ENCODE measurements at places on chromosomes 11 and 22. TPM values are rescaled to one million over a fixed set of nuclear protein-coding genes. Genes with fewer than 3 reads are reported as not detected.

The CYP2D6 gene
- total RNA-seq, result 1.5 TPM

The CRYBB1 gene
- total RNA-seq, result not detected

The TESMIN gene
- 4.9 TPM for total RNA-seq

GRCh38 chr11:35077709-35078469 lies 61.1 kb upstream of the CD44 start:
- peaks cover 3% of the 10 kb centered on the region for H3K36me3 ChIP-seq
- peak overlapping the region; percentile 92 for H3K27ac ChIP-seq
- no peaks in the 10 kb centered on the region for H3K27me3 ChIP-seq
- peak; percentile 77 for DNase-seq
- H3K4me3 ChIP-seq, result peak overlapping the region; percentile 18

GRCh38 chr11:123062892-123063825 lies 1.2 kb upstream of the HSPA8 start:
- peaks cover 26% of the 10 kb centered on the region for H3K4me1 ChIP-seq
- no peaks in the 10 kb centered on the region for H3K27me3 ChIP-seq
- peak overlapping the region; percentile 97 for H3K4me3 ChIP-seq
- H3K27ac ChIP-seq, result peak overlapping the region; percentile 99
- peaks cover 53% of the 10 kb centered on the region for H3K36me3 ChIP-seq

GRCh38 chr11:104043678-104044239 lies 7.3 kb downstream of the DDI1 start:
- no peak for DNase-seq
- no peak overlapping the region for H3K4me3 ChIP-seq
- no peaks in the 10 kb centered on the region for H3K36me3 ChIP-seq

DNA sequence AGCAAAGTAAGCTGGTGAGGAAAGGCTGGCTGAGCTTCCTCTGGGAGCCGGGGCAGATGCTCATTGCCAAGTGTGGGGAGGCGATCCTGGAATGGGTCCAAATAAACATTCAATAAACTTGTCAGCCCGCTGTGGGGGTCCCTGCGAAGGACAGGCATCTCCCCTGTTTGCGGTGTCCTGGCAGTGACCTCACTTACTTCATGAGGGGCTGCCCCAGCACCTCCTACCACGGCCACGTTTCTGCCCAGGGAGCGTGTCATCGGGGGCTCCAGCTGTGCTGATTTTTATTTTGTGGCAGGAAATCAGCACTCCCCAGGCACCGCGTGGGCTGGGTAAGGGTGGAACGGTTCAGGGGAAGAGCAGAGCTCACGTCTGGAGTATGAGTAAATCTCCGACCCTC lies 493.9 kb upstream of the B3GAT1 start:
- H3K4me1 ChIP-seq, result no peaks in the 10 kb centered on the region
- H3K4me3 ChIP-seq, result no peak overlapping the region
- no peak for DNase-seq
